ENCODE measurements at places on chromosomes 5 and 9. TPM values are rescaled to one million over a fixed set of nuclear protein-coding genes. Genes with fewer than 3 reads are reported as not detected.

OLFM1 gene
- total RNA-seq = 2.7 TPM

CDC25C gene
- total RNA-seq = 0.54 TPM

HTR4 gene
- not detected for total RNA-seq

RUFY1 gene
- 24.0 TPM for total RNA-seq

POMT1 gene
- 19.6 TPM for total RNA-seq

SNCB gene
- not detected for total RNA-seq

ARID3C gene
- total RNA-seq = 0.72 TPM

SPATA31A3 gene
- not detected for total RNA-seq

TAF11L5 gene
- total RNA-seq = not detected

FRMD3 gene
- total RNA-seq = 3.7 TPM

DAPK1 gene
- 25.6 TPM for total RNA-seq

NR4A3 gene
- under 0.01 TPM for total RNA-seq

GHR gene
- total RNA-seq = 5.2 TPM

PCDHGB6 gene
- 2.1 TPM for total RNA-seq

All from cardiac atrium fibroblast (primary cell).